IMR-90 (cell line): ENCODE measurements at places on chromosomes 11 and 22.
A peak's percentile ranks its signal among the peaks of the same experiment; 100 is the strongest.

DNA sequence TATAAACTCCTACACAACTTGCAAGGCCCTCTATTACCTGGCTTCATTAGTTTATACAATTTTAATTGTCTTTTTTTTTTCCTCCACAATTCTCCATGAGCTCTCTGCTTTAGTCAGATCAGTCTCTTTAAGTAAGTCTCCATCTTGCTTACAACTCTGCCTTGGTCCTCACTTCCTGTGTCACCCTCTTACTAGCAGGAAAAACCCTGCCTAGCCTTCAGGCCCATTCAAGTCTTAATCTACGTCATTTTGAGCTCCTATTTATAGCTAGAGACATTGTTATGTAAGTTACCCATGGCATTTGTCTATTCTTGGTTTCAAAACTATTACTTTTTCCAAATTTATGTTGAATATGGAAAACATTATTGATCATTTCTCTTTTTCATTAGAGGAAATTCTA lies 177.4 kb downstream of the SBF2 start:
- DNase-seq, result no peak

- peak; percentile 4 for DNase-seq
Observed at GRCh38 chr11:15223318-15223717, 108.6 kb downstream of the INSC start.

DNA sequence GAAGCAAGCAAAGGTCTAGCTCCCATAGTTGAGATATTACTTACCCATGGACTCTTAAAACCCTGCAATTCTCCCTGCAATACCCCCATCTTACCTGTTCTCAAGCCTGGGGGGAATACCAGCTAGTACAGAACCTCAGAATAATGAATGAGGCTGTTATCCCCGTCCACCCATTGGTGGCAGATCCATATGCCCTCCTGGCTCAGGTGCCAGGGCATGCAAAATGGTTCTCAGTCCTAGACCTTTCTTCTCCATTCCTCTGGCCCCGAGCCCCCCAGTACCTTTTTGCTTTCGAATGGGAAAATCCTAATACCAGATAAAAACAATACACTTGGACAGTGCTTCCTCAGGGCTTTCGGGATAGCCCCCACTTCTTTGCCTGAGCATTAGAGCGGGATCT lies 86.4 kb downstream of the PIWIL4 start:
- DNase-seq, result no peak

DNA sequence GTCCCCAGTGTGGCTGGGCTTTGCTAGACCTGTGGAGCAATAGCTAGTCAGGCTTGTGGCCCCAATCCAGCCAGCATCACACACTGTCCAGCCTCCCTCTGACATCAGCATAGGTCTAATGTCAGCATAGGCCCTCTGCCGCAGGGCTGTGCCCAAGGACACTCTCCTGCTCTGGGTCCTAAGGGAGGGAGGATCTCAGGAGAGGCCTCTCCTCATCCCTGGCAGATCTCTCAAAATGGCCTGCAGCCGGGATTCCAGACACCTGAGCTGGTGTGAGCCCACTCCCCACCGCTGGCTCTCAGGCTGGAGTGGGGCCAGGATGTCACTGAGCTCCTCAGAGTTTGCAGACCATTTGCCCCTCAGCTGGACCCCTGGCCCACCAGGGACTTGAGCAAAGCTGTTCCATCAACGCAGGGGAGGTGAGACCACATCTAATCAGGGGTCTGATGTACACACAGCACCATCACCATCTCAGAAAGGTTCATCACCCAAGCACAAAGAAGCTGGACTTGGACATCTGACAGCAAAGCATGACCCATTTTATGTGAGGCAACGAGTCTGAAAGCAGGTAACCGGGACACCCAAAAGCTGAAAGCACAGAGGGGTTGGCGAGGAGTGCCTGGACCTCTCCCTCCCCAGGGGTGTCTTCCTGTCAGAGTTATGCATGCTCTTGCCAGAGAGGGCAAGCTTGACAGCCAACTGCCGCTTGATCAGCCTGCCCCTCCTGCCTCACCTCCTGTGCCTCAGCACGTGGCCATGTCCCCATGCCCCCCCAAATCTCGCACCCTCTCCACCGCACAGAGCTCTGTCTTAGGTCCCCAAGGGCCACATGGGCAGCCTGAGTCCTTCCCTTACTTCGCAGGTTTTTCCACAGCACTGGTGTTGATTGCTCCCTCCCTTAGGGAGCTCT lies 69.7 kb upstream of the SEPTIN5 start:
- no peak for DNase-seq

DNA sequence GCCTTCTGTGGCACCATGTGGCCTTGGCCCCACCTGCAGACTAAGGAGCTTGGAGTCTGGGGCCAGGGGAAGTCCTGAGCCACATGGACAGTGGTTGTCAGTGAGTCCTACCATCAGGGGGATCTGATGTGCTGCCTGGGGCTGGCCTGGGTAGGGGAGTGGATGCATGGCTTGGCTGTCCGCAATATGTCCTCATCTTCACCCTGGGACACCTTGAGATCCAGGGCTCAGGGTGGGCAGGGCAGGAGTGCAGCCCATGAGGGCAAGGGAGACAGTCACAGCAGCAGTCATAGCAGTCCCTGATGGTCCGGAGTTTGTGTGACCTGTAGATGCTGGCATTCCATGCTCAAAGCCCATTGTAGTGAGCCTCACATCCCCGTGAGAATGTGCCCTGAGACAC lies 256.8 kb upstream of the B3GAT1 start:
- no peak for DNase-seq

GRCh38 chr22:27952779-27953178 lies 33.7 kb upstream of the PITPNB start:
- no peak for DNase-seq

DNA sequence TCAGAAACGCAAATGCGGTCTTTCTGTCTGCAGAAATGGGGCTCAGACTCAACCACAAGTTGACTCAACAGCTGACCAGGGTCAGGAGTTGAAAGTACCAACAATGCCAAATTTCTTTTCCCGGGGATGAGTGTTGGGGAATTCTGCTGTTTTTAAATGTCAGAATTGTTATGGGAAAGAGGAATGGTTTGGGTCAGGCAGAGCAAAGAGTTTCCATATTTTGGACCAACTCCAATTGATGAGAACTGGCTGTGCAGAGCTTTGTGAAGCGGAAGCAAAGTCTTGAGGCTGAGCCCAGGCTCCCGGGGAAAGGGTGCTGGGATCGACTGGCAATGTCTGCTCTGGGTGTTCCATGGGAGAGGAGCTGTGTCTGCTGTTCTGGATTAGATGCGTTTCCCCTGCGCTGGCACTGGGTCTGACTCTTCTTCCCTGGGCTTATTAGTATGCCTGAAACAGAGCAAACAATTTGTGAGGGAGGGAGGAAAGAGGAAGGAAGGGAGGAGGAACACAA lies 36.2 kb downstream of the TXN2 start:
- peak; percentile 97 for DNase-seq

GRCh38 chr11:122440811-122441665 lies 214.5 kb upstream of the UBASH3B start:
- no peak for DNase-seq

GRCh38 chr11:86802601-86803051 lies 2.3 kb downstream of the PRSS23 start:
- DNase-seq, result peak; percentile 57

GRCh38 chr11:18457450-18457849 lies 1.8 kb downstream of the LDHAL6A start:
- DNase-seq, result no peak

- no peak for DNase-seq
Observed at GRCh38 chr11:76674517-76675400, 4.2 kb upstream of the LRRC32 start.

- no peak for DNase-seq
Observed at GRCh38 chr11:7436657-7437056, 48.6 kb upstream of the OLFML1 start.

DNA sequence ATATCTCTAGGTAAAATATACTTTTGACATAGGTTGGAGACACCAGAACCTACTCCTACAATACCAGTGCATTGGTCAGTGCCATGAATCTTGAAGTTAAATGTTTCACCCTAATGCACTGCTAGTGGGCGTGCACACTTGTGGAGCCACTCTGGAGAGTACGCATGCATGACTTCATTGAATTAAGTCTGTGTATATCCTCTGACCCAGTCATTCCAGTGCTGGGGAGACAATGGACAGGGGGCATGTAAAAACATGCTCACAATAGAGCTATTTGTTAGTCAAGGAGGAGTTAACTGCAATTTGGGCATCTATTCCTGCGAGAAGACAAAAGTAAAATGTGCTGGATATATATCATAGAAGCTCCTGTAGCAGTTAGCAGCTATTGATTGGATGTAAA lies 335.4 kb upstream of the NCAM1 start:
- no peak for DNase-seq

- DNase-seq, result no peak
Observed at GRCh38 chr11:48167380-48167779, 49.2 kb upstream of the OR4B1 start.
